ENCODE measurements at places on chromosomes 6 and 20. TPM values are rescaled to one million over a fixed set of nuclear protein-coding genes. Genes with fewer than 3 reads are reported as not detected.

DNA sequence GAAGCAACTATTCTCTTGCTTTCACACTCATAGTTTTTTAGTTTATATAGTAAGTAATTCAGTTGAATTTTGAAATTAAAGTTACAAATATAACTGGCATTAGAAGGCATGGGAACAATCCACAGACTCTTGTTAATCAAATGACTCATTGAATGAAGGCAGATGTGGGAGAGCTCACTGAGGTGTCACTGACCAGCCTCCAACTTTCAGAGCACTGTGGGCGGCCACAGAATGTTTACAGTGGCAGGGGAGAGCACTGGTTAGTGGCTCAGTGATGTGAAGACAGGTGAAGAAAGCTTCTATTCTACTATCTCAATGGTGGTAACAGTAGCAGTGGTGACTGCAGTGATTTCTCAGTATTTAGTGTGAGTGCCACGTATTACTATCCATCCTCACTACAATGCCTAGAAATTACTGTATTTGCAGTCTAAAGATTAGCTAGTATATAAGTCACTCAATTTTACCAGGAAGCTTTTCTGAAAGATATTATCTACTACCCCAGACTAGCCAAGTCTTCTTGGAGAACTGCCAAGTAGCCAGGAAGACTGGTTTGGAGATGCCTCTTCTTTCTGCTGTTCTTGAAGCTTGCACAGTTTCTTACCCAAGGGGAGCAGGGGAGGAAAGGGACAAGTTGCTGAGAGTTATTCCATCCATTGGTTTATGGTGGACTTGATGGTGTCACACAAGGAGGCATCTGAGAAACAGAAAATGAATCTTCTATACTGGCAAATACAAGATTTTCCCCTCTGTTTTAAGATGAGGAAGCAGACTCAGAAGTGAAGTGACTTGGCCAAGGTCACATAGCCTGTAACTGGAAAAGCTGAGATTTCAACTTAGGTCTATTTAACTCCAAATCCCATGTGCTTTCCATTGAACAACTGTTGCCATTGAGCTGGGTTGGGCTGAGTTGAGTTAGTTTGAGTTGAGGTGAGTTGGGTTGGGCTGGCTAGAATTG is 231.2 kb downstream of the ANKRD60 start:
- no peak for DNase-seq

- DNase-seq: peak; percentile 51
These were observed 843 bp downstream of the FBXO9 start for GRCh38 chr6:53066077-53066417.

- no peak for DNase-seq
These were observed 118.4 kb downstream of the FARS2 start for GRCh38 chr6:5379647-5380242.

DNA sequence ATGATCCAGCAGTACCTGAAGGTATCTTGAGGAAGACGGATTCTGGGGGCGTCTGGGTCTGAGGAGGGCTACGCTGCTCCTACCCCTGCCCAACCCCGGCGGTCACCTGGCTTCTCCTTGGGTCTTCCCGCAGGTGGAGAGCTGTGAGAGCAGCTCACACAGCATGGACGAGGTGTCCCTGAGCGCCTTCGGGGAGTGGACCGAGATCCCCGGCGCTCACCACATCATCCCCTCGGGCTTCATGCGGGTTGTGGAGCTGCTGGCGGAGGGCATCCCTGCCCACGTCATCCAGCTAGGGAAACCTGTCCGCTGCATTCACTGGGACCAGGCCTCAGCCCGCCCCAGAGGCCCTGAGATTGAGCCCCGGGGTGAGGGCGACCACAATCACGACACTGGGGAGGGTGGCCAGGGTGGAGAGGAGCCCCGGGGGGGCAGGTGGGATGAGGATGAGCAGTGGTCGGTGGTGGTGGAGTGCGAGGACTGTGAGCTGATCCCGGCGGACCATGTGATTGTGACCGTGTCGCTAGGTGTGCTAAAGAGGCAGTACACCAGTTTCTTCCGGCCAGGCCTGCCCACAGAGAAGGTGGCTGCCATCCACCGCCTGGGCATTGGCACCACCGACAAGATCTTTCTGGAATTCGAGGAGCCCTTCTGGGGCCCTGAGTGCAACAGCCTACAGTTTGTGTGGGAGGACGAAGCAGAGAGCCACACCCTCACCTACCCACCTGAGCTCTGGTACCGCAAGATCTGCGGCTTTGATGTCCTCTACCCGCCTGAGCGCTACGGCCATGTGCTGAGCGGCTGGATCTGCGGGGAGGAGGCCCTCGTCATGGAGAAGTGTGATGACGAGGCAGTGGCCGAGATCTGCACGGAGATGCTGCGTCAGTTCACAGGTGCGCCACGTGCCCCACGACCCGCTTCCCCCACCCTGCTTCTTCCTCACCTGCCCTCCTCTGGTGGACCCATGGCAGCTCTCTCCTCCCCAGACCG is 166.9 kb upstream of the RNF24 start:
- no peak for DNase-seq

PAK5 gene
- not detected for total RNA-seq

GRCh38 chr6:14739827-14740226 is 506.0 kb upstream of the JARID2 start:
- DNase-seq: no peak

SNAP91 gene
- not detected for total RNA-seq

GRCh38 chr6:146355521-146356100 is 188.0 kb upstream of the RAB32 start:
- no peak for DNase-seq

PGBD1 gene
- 3.4 TPM for total RNA-seq

GRCh38 chr20:59299945-59300332 is 472 bp upstream of the EDN3 start:
- DNase-seq: no peak

FAM83C gene
- not detected for total RNA-seq

GRCh38 chr6:81896525-81897503 is 144.3 kb upstream of the TENT5A start:
- no peak for DNase-seq

DNA sequence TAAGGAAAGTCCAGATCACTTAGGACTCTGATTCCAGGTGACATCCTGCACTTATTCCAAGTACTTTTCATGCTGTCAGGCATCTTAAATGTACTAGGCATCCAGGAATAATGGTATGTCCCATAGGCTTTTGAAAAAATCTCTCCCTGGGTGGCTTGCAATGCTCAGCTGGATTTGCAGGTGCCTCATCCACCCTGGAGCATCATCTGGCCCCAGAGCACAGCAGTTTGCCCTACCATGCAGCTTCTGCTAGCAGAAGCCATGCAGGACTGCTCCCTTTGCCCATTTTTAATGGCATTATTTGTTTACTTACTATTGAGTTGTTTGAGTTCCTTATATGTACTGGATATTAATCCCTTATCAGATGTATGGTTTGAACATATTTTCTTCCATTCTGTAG is 45.2 kb downstream of the DZANK1 start:
- no peak for DNase-seq

- no peak for DNase-seq
These were observed 301.6 kb upstream of the ADGRB3 start for GRCh38 chr6:68333442-68333841.

DNA sequence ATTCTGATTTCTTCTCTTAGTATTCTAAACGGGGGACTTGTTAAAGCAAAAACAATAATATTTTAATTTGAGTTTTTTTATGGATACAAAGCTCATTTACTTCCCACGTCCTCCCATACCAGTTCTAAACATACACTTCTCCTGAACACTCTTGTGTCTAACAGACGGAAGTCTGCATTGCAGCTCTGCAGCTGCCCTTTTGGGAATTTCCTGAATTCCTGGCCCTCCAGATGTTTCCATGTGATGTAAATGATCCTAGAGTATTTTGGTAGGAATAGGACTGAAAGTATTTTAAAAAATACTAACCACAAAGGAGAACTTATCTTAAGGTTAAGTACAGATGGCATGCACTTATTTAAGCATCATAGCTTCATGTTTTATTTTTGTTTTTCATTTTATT is 886.7 kb downstream of the TBC1D32 start:
- no peak for DNase-seq

DNA sequence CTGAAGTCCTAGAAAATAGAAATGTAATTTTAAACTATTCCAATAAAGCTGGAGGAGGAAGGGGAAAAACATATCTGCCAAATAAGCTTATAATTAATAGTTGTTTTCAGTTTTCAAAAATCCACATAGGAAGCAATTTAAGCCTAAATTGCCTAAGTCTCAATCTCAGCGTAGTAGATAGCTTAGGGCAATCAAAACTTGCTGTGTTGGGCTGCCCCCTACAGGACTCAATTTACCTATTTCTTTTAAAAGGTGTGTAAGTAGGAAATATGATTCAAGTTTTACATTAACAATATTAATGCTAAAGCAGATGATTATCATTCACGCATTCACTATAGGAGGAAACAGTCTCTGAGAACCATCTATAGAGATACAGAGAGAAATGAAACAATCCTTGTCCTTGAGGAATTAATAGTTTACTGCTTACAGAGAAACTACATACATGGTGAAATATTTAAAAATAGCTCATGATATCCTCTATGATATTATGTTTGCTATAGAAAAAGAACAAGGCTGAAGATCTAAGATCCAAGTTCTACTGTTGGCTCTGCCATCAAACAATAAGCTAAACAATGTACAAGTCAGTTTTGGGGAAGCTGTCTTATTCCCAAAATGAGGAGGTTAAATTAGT is 102.1 kb downstream of the ATG5 start:
- DNase-seq: peak; percentile 43

USP49 gene
- total RNA-seq: 4.5 TPM

HS3ST5 gene
- total RNA-seq: not detected

C20orf144 gene
- 0.21 TPM for total RNA-seq

MATN4 gene
- 1.1 TPM for total RNA-seq

- no peak for DNase-seq
These were observed 23.6 kb downstream of the CDS2 start for GRCh38 chr20:5150226-5151076.

SLC44A4 gene
- 0.30 TPM for total RNA-seq

HLA-DMB gene
- total RNA-seq: 4.6 TPM

PRSS16 gene
- 0.54 TPM for total RNA-seq

DNA sequence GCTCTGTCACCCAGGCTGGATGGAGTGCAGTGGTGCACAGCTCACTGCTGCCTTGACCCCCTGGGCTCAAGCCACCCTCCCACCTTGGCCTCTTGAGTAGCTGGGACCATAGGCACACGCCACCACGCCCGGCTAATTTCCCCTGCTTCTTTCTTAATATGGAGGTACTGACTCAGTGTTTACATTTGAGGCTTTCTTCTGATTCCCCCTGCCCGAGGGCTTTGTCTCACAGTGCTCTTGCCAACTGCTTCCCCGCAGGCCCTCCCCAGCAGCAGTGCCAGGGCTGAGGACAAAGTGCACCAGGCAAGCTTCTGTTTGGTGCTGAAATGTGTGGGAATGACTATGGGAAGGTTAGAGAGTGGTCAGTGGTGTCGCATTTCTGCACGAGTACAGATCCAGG is 34.8 kb downstream of the NR2E1 start:
- DNase-seq: no peak
